ENCODE measurements at places on chromosomes 7 and 10. TPM values are rescaled to one million over a fixed set of nuclear protein-coding genes. Genes with fewer than 3 reads are reported as not detected.

DNA sequence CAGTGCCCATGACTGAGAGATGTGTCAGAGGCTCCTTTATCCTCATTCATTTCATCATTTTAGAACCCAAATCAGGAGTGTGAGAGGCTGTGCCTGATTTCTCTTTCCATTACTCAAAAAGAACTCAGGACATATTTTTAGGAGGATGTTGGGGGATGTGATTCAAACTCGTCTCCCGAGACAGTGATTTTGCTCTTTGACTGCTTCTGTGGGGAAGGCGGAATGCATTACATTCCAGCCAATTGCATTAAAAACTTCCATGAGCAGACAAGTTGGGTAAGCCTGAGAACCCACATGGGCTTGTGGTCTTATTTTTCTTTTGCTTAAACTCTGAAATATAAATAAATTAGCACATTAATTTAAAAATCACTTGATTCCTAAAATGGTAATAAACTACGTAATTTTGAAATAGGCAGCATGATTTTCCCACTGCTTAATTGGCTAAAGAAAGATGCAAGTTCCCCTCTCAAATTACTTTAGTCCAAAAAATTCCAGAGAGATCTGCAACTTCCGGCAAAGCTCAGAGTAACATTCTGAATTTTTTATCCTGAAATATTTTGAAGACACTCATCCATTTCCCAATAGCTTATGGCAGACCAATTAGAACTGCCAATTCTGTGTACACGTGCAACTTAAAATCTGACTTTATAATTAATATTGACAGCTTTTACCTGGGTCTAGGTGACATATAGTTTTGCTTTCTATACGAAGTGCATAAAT is 185.6 kb downstream of the C7orf25 start:
- no peak overlapping the region for H3K4me3 ChIP-seq
- no peak overlapping the region for H3K27ac ChIP-seq
- no peaks in the 10 kb centered on the region for H3K4me1 ChIP-seq

AKR1C2 gene
- total RNA-seq: 21.1 TPM

VWDE gene
- total RNA-seq: 3.0 TPM

- H3K27me3 ChIP-seq: peaks cover 15% of the 10 kb centered on the region
- H3K27ac ChIP-seq: no peak overlapping the region
- H3K4me3 ChIP-seq: no peak overlapping the region
- DNase-seq: no peak
These were observed 13.2 kb upstream of the PLCE1 start for GRCh38 chr10:93980486-93980885.

ACSM6 gene
- not detected for total RNA-seq

GRCh38 chr7:93029056-93029455 is 88.7 kb downstream of the SAMD9 start:
- H3K4me1 ChIP-seq: peaks cover 7% of the 10 kb centered on the region
- H3K27ac ChIP-seq: peak overlapping the region; percentile 16
- no peaks in the 10 kb centered on the region for H3K27me3 ChIP-seq
- H3K4me3 ChIP-seq: no peak overlapping the region
- no peaks in the 10 kb centered on the region for H3K36me3 ChIP-seq
- DNase-seq: peak; percentile 30

SDK1 gene
- 1.5 TPM for total RNA-seq

GRCh38 chr10:88618496-88618895 is 31.9 kb downstream of the LIPJ start:
- H3K27ac ChIP-seq: no peak overlapping the region
- H3K4me1 ChIP-seq: no peaks in the 10 kb centered on the region
- H3K27me3 ChIP-seq: no peaks in the 10 kb centered on the region
- H3K36me3 ChIP-seq: no peaks in the 10 kb centered on the region

DNA sequence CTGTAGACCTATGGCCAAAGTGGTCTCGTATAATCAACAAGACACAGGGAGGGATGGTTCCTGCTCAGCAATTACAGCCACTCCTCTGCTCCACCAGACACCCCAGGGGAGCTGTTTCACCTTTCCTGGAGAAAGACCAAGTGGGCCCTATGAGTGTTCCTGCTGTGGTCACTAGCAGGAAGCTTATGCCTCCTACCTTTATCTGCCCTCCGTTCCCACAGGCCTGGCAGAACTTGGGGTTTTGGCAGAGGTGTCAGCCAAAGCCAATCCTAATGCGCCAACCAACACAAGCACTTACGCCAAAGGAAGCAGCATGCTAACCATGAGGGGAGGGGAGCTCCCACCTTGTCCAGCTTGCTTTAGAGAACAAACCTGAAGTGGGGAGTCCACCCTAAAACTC is 31.2 kb downstream of the XPNPEP1 start:
- peaks cover 23% of the 10 kb centered on the region for H3K4me1 ChIP-seq
- no peak overlapping the region for H3K4me3 ChIP-seq
- peak; percentile 86 for DNase-seq

ZNF680 gene
- total RNA-seq: 6.0 TPM

DNA sequence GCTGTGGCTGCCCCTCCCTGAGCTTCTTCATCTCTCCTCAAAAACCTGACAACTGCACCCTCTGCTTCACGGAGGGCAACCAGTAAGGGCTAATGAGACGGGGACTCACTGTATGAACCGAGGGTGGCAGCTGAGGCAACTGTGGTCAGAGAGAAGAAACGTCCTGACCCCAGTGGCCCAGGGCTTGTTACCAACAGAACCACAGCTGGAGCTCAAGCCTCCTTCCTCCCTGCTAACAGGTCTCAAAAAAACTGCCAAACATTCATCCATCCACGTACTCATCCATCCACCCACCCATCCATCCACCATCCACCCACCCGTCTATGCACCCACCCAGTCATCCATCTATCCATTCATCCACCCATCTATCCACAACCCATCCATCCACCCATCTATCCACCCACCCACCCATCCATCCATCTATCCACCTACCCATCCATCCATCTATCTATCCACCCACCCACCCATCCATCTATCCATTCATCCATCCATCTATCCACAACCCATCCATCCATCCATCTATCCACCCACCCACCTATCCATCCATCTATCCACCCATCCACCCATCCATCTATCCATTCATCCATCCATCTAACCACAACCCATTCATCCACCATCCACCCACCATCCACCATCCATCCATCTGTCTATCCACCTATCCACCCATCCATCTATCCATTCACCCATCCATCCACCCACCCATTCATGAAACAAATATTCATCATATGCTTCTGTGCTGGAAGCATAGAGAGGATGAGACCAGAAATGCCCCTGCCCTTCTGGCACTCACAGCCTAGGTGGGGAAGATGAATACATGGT is 111.7 kb downstream of the PDGFA start:
- H3K27ac ChIP-seq: no peak overlapping the region
- H3K27me3 ChIP-seq: peaks cover 59% of the 10 kb centered on the region
- no peak overlapping the region for H3K4me3 ChIP-seq
- H3K36me3 ChIP-seq: no peaks in the 10 kb centered on the region
- no peak for DNase-seq
- no peaks in the 10 kb centered on the region for H3K4me1 ChIP-seq

DNA sequence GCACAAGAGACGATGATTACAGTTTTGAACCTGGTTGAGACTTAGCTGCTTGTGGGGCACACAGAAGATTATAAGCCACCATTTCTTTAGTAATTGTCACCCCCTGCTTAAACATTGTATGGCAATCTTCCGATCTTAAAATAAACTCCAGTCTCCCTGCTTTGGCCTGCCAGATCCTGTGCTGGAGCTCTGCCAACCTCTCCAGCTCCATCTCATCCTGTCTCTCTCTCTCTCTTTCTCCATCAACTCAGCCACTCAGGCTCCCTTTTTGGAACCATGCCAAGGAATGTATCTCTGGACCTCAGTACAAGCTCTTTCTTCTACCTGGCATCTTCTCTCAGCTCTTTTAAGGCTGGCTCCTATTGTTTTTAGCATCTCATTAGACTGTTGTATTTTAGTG is 1053.2 kb downstream of the REEP3 start:
- DNase-seq: peak; percentile 21
- H3K36me3 ChIP-seq: no peaks in the 10 kb centered on the region
- H3K27me3 ChIP-seq: no peaks in the 10 kb centered on the region

TACR2 gene
- total RNA-seq: not detected

OPALIN gene
- not detected for total RNA-seq
